ENCODE measurements at places on chromosomes 16 and 17.

GRCh38 chr17:35627417-35627816 lies 40.3 kb downstream of the AP2B1 start:
- no peak for DNase-seq

- no peak for DNase-seq
Observed at GRCh38 chr16:62970851-62971250, 934.6 kb upstream of the CDH8 start.

- DNase-seq, result no peak
Observed at GRCh38 chr17:37605813-37606505, 3.3 kb downstream of the SYNRG start.

GRCh38 chr16:17766012-17766411 lies 295.3 kb upstream of the XYLT1 start:
- DNase-seq, result no peak

- DNase-seq, result no peak
Observed at GRCh38 chr17:17752821-17753321, 71.6 kb downstream of the RAI1 start.

All from iPS DF 19.7 (cell line).